Dorsolateral prefrontal cortex (tissue), 122 donors: ENCODE measurements at places on chromosomes 5 and 9.

DNA sequence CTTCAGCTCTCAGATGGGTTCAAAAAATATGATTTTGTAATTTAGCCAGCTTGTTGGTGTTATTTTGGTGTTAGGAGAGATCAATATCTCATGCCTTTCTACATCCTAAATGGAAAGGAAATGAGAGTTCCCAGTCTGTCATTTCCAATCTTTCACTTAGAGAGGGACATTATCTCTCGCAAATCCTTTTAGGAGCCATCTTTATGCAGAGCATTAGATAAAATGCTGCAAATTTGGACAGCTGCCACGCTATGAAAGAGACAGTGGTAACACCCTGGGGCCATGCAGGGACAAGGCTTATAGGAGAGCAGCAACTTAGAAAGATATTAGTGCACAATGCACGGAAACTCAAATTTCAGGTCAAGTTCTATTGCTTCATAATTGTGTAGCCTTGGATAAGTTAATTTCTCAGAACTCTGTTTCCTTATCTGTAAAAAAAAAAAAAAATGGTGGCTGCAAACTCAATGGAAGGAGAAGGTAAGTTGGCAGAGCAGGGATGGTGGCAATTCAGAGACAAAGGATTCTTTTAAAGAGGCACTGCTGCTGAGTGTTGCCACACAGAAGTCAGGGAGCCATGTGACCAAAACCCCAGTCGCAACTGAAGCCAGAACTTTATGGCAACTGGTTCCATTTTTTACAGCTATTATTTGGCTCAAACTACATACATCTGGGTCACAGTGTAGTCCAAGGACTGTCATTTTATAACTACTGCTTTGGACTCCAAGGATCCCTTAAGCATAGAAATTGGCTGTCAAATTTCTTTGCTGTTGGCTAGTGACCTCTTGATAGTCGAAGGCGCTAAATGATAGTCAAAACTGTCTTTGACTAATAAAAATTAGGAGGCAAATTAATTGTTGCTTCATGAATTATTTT is 210.2 kb downstream of the FRMD3 start:
- DNase-seq: no peak

DNA sequence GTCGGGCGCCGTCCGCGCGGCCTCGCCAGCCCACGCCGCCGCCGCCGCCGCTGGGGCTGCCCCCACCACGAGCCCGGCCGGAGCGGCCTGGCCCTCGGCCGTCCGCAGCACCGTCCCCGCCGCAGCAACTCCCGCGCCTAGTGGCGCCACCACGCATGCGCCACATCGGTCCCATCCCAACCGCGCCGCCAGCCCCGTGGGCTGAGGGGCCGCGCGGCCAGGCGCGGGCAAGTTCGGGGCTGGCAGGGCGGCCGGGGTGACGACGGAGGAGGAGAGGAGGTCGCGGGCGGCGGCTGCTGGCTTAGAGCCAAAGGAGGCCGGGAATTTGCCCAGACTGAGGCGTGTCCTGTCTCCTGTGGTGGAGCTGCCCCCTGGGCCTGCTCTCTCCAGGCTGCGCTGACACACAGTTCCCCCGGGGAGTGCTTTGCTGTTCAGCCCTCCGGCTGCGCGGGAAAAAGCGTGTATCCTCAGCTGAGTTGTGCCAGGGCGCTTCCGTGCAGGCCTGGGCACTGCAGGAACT is at the start of gene TUSC1:
Gene TUSC1 (minus strand): TSS at position 298 of the 520 bp plus-strand sequence. CDS start 132 bp downstream, at position 166.
- DNase-seq: peak; percentile 66

GRCh38 chr5:180271221-180271620 is 20.7 kb downstream of the MAPK9 start:
- DNase-seq: no peak

DNA sequence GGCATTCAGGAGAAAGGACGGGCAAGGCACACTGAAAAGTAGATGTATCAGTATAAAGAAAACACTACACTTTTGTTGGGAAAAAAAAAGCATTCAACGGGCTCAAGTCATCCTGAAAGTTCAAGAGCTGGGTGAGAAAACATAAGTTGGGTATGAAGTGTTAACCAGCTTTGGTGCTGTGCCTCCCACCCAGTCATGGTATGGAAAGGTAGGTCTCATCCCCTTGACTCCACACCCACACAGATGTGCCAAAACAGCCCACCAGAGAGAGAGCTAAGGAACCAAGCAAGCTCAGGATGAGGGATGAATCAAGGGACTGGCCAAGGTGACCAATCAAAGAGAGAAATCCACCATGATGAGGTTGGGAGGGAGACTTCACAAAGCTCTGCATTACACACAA is 54.7 kb downstream of the ESM1 start:
- DNase-seq: no peak

GRCh38 chr5:172479034-172479783 is 24.9 kb upstream of the SH3PXD2B start:
- DNase-seq: peak; percentile 84
